ENCODE measurements at places on chromosomes 13 and 19.

DNA sequence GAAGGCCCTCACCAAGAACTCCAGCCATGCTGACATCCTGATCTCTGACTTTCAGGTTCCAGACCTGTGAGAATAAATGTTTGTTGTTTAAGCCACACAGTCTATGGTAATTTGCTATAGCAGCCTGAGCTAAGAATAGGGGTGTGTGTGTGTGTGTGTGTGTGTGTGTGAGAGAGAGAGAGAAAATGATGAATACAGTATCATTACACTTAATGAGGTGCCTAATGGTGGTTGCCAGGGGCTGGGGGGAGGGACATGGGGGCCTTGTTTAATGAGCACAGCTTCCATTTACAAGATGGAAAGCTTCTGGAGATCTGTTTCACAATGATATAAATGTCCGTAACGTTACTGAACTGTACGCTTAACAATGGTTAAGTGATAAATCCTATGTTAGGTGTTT lies 53.8 kb upstream of the LATS2 start:
- DNase-seq = no peak

DNA sequence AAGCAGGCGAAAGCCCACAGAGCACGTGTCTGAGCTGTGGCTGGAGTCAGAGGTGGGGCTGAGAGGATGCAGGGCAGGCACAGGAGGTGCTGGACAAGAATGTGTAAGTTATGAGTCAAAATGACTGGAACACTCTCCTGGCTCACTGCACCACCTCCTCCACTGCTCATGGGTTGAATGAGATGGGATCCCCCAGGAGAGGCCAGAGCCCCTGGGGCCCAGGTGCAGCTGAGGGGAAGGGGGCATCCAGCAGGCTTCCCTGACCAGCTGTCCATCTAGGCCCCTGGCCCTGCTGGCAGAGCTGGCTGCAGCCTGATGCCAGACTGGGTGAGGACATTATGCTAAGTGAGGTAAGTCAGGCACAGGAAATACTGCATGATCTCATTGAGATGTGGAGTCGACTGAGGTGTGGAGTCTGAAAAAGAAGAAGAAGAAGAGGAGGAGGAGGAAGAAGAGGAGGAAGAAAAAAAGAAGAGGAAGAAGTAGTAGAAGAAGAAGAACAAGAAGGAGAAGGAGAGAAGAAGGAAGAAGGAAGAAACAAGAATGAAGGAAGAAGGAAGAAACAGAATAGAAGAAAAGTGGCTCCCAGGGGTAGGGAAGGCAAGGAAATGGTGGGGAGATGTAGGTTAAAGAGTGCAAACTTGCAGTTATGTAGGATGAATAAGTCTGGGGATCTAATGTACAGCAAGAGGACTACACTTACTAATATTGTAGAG lies 747.4 kb downstream of the UQCRFS1 start:
- no peak for DNase-seq

DNA sequence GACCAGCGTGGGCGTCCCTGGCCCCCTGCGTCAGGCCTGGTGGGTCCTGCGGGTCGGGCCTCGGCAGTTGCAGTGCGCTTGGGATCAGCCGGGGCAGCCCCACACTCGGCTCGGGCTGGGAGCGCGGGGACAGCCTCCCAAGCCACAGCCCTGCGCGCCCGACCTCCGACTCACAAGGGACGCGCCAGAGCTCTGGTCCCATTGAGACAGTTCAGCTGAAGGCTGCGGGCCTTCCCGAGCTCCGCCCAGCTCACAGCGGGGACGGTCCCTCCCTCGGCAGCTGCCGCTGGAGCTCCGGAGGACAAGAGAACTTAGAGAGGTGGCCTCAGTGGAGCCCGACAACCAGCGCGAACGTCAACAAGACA lies 45.7 kb upstream of the ZNF730 start:
- no peak for DNase-seq

DNA sequence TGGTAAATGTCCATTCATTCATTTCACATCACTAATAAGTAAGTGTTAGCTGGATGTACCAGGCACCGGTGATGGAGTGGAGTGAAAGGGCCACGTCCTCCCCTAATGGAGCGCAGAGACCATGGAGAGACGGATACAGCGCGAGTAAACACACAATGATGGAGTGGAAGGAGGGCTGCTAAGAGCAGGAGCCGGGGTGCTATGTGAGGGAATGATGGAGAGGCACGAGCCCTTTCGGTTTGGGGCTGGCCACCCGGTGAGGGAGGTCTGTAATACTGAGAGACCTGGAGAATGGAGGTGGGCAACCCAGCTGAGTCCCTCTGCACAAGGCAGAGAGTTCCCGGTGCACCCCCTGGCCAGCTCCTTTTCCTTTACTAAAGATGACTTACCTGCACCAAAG lies 53.7 kb downstream of the PEPD start:
- no peak for DNase-seq

- DNase-seq = no peak
Measured at GRCh38 chr13:26656919-26657318, 99.4 kb downstream of the WASF3 start.

- no peak for DNase-seq
Measured at GRCh38 chr19:14732510-14732909, 42.7 kb downstream of the ZNF333 start.

DNA sequence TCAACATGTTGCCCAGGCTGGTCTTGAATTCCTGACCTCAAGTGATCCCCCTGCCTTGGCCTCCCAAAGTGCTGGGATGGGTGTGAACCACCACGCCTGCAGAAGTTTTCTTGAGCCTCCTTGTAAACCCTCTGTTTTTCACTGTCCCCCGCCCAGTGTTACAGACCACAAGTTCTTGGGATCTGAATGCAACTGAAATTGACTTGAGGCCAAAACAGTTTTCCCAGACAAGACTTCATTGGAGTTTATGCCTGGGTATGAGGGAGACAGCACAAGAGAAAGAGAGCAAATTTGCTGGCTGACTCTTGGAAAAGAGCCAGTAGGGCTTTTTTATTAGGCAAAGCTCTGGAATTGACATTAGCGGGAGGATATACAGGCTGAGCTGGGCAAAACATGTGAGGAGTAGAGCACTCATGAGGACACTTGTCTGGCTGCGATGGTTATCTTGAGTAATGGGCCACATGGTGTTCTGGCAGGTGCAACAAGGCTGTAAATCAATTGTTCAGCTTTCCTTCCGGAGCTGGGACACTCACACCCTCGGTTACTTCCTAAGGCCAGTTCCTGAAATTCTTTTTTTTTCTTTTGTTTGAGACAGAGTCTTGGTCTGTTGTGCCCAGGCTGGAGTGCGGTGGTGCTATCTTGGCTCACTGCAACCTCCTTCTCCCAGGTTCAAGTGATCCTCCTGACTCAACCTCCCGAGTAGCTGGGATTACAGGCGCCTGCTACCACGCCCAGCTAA lies 12.7 kb upstream of the HNRNPL start:
- no peak for DNase-seq

- DNase-seq = no peak
Measured at GRCh38 chr19:7994928-7995809, 10.3 kb downstream of the ELAVL1 start.

DNA sequence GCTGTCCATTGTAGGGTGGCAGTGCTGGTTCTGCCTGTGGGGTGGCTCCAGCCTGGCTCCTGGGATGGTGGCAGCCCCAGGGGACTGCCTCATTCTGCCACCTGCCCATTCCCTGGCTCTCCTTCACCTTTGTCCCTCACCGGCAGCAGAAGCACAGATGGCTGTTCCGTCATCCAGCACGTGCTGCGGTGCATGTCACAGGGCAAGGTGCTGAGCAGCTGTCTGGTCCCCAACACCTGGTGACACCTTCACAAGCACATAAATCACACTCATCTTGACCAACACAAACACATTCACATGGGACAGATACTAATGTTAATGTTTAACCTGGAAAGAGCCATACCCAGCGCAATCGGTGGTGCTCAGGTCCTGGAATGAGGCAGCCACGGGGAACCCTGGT lies 126.8 kb downstream of the UQCRFS1 start:
- DNase-seq = no peak

DNA sequence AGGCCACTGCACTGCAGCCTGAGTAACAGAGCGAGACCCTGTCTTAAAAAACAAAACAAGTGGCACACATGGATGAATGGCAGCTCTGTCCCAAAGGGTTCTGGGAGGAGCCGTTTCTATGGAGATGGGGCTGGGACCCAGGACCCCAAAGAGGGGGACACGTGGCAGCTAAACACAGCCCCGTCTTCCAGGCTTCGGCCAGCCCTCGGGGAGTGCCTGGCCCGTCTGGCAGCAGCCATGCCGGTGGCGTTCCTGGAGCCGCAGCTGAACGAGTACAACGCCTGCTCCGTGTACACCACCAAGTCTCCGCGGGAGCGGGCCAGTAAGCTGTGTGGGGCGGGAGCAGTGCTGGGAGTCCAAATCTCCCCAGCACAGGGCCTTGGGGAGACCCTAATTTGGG lies 82.4 kb downstream of the RYR1 start:
- DNase-seq = no peak

GRCh38 chr19:2306971-2307370 lies 983 bp downstream of the LINGO3 start:
- DNase-seq = no peak

DNA sequence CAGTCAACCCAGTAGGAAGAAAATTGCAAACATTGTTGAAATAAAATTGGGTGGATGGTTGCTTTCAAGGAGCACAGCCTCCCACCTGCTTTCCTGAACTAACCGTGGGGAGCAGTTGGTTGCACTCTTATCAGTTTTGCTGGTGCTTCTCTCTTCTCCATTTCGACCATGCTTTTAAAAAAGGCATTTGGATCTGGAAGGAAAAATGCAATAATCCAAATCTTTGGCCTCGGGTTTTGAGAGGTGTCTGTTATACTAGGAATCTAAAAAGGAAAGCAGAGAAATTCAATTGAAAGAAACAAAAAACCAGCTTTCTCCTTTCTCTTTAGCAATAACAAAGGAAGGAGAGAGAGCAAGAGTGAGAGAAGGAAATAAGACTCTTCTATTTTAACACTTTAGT lies 113.6 kb upstream of the ARGLU1 start:
- no peak for DNase-seq

GRCh38 chr19:35885225-35885738 lies 15.1 kb downstream of the NFKBID start:
- no peak for DNase-seq

GRCh38 chr19:10706990-10707389 lies 5.8 kb downstream of the QTRT1 start:
- DNase-seq = no peak

DNA sequence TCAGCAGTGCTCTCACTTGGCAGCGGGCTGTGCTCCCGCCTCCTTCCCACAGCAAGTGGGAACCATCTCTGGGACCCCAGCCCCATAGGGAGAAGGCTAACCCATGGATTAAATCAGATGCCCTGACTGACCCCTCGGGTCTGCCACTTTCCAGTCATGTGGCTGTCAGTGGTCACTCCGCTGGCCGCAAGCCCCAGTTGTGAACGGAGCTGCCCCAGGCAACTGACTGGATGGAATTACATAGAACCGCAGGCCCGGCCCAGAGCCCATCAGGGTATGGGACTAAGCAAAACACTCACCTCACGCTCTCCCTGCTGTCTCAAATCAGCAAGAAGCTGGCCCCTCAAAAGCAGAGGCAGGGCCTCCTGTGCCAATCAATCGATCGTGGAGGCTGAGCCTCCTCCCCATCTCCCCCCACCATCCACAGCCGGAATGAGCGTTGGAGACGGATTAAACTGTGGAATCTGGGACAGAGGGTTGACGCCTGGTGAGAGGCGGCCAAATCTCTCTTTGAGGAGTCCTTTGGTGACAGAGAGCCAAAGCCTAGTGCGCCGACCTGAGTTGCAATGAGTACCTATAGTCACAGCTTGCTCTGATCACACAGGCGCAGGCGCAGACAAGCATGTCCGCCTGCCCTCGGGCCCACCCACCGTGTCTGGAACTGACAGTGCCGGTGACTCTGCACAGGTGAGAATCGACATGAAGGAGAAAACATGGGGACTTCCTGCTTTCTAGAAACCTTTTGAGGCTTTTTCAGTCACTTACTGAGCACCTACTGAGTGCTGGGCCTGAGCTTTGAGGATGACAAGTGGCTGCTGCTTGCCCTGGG lies 38.7 kb downstream of the PBX4 start:
- DNase-seq = no peak

- no peak for DNase-seq
Measured at GRCh38 chr13:19089315-19089714, 92.3 kb downstream of the TUBA3C start.

DNA sequence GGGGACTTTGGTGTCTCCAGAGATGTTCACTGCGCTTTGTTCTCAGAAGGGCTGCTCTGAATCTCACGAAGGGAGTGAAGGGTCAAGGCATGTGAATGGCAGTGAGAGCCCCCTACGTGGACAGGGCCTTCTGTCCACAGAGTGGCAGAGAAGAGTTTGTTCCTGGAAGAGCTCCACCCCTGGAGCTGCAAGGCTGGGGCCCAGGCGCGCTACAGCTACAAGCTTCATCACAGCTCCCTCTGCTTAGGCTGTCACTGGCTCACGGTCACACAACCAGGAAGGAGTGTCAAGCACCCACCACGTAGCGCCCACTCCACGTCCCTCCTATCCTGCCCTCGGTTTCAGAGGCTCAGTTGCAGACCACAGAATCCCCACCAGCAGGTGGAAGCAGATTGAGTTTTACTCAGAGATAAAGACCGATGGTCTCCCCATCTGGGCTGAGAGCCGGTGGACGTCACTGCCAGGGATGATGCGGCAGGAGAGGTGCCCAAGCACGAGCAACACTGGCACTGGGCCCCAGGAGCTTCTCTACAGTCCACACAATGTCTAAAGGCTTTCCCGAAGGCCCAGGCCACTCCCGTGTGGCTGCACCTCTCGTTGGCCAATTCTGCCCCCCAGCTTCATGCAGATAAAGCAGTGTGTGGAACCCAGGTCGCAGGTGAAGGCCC lies 23.0 kb upstream of the TFDP1 start:
- DNase-seq = no peak
